Thyroid gland (tissue), 4 donors: ENCODE measurements at places on chromosomes 3 and 15. TPM values are rescaled to one million over a fixed set of nuclear protein-coding genes. Genes with fewer than 3 reads are reported as not detected.
A peak's percentile ranks its signal among the peaks of the same experiment; 100 is the strongest.

GRCh38 chr3:58237941-58238681 is 519 bp downstream of the ABHD6 start:
- peak overlapping the region; percentile 70 for H3K27ac ChIP-seq
- peak overlapping the region; percentile 92 for H3K4me3 ChIP-seq
- H3K4me1 ChIP-seq, result no peaks in the 10 kb centered on the region
- peak; percentile 67 for DNase-seq

- no peaks in the 10 kb centered on the region for H3K36me3 ChIP-seq
- H3K27ac ChIP-seq, result no peak overlapping the region
- H3K4me1 ChIP-seq, result no peaks in the 10 kb centered on the region
Measured at GRCh38 chr3:78905700-78906099, 862.1 kb downstream of the ROBO1 start.

DNA sequence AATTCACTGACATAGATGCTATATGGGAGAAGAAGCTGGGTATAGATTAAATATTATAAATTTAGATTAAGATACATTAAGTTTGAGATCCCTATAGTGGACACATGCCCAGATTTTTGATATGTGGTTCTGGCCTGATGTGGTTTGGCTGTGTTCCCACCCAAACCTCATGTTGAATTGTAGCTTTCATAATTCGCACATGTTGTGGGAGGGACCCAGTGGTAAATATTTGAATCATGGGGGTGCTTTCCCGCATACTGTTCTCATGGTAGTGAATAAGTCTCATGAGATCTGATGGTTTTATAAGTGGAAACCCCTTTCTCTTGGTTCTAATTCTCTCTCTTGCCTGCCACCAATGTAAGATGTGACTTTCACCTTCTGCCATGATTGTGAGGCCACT is 189.4 kb upstream of the CD96 start:
- no peak overlapping the region for H3K4me3 ChIP-seq
- H3K27me3 ChIP-seq, result no peaks in the 10 kb centered on the region
- no peak overlapping the region for H3K27ac ChIP-seq
- no peak for DNase-seq

GRCh38 chr3:195929452-195929851 is 21.1 kb upstream of the TNK2 start:
- no peaks in the 10 kb centered on the region for H3K36me3 ChIP-seq
- H3K27ac ChIP-seq, result no peak overlapping the region
- no peaks in the 10 kb centered on the region for H3K27me3 ChIP-seq

Gene DUOX1
- total RNA-seq, result 201 TPM

Gene CORO2B
- 7.7 TPM for total RNA-seq

Gene GRAMD2A
- total RNA-seq, result 26.9 TPM
